MCF 10A (cell line): ENCODE measurements at places on chromosomes 16 and 17.

DNA sequence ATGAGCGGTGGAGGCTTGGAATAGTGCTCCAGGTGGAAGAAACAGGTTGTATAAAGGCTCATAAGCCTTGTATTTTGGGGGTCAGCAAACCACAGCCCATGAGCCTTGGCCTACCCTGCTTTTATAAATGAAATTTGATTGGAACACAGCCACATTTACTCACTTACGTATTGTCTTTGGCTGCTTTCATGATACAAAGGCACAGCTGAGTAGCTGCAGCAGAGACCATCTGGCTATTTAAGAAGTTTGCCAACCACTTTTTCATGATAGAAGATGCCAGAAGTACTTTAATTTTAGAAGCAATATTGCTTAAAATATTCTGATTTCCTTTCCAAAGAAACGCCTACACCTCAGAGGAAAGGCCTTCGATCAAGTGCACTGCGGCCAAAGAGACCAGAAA is 73.8 kb downstream of the C17orf58 start:
- no peak for DNase-seq

- DNase-seq = no peak
Observed at GRCh38 chr16:15536843-15537242, 102.5 kb downstream of the BMERB1 start.

- DNase-seq = peak; percentile 30
Observed at GRCh38 chr16:48608871-48609651, 919 bp downstream of the N4BP1 start.

DNA sequence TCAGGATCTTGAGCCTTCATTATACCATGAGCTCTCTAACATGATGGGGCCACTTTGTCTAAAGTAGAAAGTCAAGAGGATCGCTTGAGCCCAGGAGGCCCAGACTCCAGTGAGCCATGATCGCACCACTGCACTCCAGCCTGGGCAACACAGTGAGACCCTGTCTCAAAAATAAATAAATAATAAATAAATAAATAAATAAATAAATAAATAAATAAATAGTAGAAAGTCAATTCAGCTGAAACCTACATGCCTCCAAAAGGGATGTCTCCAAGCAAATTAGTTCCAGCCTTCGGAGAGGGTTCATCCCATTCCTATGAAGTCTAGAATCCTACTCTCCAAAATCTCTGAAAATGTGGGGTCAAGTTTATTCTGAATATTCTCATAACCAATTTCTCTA is 26.0 kb downstream of the C17orf67 start:
- no peak for DNase-seq

DNA sequence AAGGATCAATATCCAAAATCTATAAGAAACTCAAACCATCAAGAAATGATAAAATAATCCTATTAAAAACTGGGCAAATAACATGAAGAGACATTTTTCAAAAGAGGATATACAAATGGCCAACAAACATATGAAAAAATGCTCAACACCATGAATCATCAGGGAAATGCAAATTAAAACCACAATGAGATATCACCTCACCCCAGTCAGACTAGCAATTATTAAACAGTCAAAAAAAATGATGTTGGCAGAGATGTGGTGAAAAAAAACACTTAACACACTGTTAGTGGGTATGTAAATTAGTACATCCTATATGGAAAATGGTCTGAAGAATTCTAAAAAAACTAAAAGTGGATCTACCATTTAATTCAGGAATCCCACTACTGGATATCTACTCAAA is 379.0 kb upstream of the SOX9 start:
- DNase-seq = no peak

DNA sequence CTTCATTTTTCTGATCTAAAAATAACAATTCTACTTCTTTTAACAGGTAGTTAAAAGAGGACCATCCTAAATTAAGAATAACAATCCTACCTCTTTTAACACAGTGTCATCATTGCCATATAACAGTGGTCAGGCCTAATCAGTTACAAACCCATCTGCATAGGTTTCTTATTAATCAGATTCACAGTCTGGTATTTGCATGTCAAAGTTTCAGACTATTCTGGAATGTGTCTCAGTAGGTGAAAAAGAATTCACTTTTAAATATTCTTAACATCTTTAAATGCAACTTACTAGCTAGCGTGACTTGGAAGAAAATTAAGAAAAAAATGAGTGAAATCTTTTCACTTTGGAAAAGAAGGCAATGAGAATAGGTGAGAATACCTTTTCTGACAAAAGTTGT is 6.8 kb upstream of the KRT12 start:
- no peak for DNase-seq

GRCh38 chr16:77285676-77286075 is 86.5 kb downstream of the SYCE1L start:
- DNase-seq = no peak
